Lung microvascular endothelial cell (primary cell): ENCODE measurements at places on chromosomes 6 and 20. TPM values are rescaled to one million over a fixed set of nuclear protein-coding genes. Genes with fewer than 3 reads are reported as not detected.

Gene ROS1
- not detected in 2 replicates for total RNA-seq

Gene FAM83C
- total RNA-seq = not detected in 2 replicates

DNA sequence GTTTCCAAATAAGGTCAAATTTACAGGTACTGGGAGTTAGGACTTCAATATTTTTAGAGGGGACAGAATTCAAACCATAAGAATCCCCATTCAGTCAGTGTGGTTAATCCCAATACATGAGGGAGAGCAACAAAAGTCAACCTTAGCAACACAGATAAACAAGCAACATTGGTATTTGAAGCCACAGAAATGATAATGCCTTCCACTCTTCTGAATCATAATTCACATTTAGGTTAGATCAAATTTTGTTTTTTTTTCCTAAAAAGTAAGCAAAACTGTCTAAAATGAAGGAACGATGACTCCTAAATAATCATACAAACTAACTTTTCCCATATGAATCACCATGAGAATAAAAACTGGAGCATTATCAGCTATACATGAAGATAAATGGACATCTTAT, 246.0 kb upstream of the TENT5A start:
- no peak for DNase-seq

DNA sequence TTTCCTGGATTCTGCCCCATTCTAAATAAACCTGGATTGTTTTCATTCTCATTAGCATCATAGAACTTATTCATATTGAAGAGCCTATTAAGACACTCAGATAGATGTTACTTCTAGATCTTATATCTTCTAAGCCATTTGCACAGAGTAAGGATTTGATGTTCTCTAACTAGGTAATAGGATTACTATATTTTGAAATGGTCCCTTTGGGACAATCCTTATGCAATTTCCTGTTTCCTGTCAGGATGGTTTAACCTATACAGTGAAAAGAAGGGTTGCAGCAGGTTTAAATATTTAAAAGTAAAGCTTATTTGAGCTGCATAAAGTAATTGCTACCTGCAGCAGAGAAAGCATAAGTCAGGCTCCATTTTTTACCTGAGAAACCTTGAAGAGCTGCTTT, 860.1 kb downstream of the TFAP2A start:
- no peak for DNase-seq

DNA sequence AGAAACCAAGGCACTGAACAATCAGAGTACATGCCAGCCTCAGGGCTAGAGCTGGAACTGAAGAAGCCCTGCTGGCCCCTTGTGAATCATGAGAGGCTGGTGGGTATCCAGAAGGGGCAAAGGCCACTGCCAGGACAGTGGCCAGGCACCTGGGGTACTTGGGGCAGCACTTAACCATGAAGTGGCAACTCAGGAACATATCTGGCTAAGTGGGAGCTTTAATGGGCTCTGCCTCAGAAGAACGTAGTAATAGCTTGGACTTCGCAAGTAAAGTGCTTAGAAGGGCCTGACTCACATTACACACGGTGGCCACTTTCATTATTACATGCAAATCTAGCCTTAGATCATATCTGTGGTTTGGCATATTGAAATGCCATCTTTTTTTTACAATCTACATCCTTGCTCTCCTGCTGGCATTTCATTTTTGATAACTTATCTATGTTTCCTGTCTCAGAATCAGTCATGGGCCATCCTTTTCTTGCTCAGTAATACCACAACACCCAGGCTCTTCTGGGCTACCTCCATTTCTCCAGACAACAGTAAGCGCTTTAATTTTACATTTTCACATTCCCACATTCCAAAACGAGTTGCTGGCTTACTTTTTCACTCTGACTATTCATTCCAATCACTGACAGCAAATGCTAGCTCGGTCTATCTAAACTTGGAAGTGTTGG, 21.6 kb downstream of the NAPB start:
- DNase-seq = no peak

GRCh38 chr20:3162080-3162611, 2.5 kb upstream of the FASTKD5 start:
- DNase-seq = no peak

DNA sequence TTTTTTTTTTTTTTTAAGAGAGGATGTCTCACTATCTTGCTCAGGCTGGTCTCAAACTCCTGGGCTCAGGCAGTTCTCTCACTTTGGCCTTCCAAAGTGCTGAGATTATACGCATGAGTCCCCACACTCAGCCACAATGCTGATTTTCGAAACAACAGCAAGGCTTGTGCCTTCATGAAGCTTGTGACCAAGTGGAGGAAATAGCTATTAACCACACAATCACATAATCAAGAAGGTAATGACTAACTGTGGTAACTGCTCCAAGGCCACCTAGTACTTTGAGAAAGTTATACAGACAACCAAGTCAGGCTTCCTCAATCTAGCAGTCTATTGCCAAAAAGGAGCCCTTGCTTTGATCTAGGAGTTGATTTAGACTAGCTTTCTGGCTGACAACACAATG, 46.3 kb downstream of the SOD2 start:
- no peak for DNase-seq

DNA sequence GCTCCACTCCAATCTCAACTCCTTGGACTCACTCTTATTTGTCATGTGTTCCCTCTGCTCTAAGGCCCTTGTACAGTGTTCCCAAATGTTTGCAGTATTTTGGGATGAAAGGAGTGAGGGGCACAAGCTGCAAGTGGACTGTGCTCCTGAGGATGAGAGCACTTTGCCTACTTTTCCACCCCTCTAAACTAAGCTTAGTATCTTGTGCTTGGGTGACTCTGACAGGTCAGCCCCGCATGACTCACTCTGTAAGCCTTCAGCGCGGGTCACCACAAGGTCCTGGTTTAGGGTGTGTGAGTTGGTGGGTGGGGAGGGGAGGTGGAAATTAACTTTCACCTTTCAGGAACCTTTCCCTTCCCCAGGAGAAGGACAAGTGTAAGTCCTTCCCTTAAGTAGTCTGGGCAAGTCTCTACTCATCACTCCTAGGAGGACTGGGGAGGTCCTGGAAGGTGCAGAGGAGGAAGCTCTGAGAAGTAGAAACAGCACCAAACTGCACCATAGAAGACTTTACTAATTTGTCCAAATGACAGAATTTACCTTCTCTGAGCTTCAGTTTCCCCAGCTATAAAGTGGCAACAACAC, 68.8 kb upstream of the EPB41L1 start:
- peak; percentile 50 for DNase-seq

GRCh38 chr6:21984135-21984534, 312.7 kb downstream of the PRL start:
- DNase-seq = peak; percentile 19
